Fibroblast of skin of back (primary cell): ENCODE measurements at places on chromosomes 13 and 19.
A peak's percentile ranks its signal among the peaks of the same experiment; 100 is the strongest.

DNA sequence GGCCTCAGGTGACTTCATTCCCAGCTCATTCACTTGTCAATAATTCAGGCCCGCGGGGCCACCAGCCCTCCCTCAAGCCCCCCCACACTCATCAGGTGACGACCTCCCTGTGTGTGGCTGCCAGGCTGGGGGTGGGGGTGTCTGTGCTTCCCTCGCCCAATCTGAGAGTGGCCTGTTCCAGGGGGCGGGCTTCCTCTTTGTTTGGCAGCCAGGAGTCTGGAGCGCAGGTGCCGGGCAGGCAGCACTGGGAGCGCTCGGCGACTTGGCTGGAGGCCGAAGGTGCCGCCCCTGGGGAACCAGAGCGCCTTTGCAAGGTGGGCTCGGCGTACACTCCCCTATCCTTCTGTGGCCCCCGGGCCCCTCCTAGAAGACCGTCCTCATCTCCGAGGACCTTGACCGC lies 5.4 kb upstream of the ZNF98 start:
- DNase-seq = no peak

GRCh38 chr13:110330491-110331011 lies 23.5 kb downstream of the COL4A2 start:
- peak; percentile 91 for DNase-seq

DNA sequence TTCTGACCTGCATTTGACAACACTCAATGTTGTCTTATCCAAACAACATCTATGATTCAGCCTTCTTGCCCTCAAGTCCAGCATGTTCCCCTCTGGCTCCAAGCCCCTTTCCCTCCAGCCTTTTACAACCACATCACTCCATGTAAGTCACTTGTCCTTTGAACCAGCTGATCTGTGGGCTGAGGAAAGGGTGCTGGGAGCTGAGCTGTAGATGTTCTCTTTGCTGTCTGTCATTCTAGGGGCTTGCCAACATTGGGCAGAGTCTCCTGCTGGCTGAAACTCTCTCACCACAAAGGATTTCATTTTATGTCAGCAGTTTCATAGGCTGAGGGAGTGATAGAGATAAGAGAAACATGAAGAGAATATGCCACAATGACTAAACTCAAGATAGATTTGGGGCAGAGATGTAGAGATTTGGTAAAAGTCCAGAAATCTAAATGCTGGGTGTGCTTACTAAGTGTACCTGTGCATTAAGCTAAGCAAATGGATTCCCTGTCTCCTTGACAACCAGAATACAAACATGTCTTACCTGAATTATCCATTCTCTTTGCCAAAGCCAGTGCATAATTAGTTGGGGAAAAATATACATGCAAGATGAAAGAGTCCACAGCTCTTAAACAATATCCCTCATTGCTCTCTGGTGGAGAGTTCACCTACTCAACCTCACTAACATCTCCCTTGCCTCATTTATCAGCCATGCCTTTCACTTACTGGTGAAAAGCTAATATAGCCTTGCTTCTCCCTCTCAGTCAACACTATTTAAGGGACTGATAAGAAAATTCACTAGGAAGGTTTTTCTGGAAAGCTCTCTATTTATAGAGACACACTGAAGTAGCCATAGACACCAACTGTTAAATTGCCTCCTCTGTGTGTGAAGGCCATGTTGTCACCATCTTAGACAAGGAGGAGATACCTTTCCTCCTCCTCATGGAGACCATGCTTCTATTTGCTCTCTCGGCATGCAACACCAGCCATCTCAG lies 175.5 kb upstream of the SERP2 start:
- DNase-seq = peak; percentile 34

DNA sequence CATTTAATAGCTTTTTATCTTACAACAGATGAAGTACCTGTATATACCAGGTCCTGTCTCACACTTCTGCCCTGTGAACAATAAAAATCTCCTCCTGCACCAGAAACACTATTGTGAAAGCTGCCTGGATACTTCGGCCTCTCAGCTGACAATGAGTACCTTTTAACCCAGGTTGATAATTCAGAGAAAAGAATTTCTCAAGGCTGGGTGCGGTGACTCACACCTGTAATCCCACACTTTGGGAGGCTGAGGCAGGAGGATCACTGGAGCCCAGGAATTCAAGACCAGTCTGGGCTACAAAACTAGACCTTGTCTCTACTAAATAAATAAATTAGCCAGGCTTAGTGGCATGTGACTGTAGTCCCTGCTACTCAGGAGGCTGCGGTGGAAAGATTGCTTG lies 65.3 kb upstream of the TM9SF2 start:
- no peak for DNase-seq

- no peak for DNase-seq
These were observed at the start of gene ARRDC5 for GRCh38 chr19:4902796-4903195. Gene ARRDC5 (minus strand): TSS chr19:4902896. CDS start chr19:4902825, 71 bp downstream.

- peak; percentile 91 for DNase-seq
These were observed 880.4 kb downstream of the EFNB2 start for GRCh38 chr13:105655046-105655445.

- no peak for DNase-seq
These were observed 183.9 kb downstream of the DCLK1 start for GRCh38 chr13:35947315-35947714.

- DNase-seq = no peak
These were observed 16.9 kb downstream of the PIBF1 start for GRCh38 chr13:72798817-72799216.
